Stimulated activated CD8-positive, alpha-beta memory T cell treated with anti-CD3 and anti-CD28 coated beads, Interleukin-2, amount 100 ng/mL, for 1 hour (primary cell): ENCODE measurements at places on chromosomes 4 and X.

DNA sequence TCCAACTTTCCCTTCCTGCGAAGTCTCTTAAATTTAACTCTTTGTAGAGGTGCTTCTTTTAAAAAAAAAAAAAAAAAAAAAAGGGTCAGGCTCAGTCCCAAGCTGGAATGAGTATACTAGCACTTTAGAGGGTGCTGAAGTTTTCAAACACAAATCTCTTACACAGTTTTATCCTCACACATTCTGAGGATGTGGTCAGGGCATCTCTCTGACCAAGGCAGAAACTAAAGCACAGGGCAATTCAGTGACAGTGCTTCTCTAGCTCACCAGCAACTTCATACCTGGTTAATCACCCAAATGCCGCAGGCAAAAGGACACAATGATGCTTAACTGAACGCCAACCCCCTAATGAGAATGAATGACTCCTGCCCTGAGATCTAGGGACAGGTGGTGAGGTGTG, 9.8 kb upstream of the PGM2 start:
- no peak for DNase-seq

DNA sequence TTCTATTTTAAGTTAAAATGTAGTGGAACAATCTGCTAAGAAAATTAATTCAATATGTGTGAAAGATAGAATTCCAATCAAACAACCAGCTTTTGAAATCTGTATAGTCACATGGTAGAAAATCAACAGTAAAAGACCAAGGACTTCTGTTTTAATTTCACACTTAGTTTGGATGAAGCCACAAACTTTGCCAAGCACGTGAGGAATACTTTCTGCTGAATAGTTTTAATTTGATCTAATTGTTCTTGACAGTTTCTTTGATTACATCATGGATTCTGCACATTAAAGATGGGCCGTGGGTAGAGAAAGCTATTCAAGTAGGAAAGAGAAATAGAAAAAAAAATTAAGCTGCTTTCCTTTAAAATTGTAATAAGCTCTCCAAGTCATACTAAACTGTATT, 137.9 kb upstream of the FAM241A start:
- DNase-seq, result no peak

DNA sequence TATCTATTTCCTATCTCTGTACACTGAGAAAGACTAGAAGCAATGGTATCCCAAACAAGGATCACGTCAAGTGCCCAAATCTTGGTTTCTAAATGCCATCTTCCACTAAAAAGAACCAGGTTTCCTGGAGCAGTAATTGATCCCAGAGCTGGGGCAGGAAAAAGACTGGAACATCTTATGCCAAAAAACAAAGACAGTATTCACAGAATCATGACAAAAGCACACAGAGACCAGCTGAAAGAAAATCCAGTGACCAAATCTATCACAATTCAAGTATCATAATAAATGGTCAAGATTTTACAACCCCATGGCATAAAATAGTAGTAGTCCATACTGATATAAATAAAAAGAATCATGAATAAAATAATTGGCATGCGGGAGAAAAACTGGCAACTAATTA, 44.9 kb downstream of the CENPC start:
- DNase-seq, result no peak

DNA sequence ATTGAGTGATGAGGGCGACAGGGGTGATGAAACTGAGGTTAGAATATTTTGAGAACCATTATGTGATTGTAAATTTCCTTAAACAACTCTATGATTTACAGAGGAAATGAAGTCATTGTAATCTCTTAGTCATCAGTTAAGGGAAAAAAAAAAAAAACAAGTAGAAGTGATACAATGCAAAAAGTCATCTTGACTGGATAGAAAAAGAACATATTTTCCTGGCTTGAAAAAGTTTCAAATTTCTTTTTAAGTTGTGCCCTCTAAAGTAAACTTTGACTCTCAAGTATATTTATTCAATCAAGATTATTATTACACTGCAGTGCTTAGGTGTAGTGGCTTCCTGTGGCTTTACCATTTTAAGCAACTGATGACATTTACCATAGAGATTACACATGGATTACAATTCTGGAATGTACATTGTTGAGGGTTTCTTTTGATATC, 40.6 kb downstream of the GABRB1 start:
- no peak for DNase-seq

GRCh38 chr4:98516441-98517217, 141.8 kb downstream of the TSPAN5 start:
- DNase-seq, result no peak

DNA sequence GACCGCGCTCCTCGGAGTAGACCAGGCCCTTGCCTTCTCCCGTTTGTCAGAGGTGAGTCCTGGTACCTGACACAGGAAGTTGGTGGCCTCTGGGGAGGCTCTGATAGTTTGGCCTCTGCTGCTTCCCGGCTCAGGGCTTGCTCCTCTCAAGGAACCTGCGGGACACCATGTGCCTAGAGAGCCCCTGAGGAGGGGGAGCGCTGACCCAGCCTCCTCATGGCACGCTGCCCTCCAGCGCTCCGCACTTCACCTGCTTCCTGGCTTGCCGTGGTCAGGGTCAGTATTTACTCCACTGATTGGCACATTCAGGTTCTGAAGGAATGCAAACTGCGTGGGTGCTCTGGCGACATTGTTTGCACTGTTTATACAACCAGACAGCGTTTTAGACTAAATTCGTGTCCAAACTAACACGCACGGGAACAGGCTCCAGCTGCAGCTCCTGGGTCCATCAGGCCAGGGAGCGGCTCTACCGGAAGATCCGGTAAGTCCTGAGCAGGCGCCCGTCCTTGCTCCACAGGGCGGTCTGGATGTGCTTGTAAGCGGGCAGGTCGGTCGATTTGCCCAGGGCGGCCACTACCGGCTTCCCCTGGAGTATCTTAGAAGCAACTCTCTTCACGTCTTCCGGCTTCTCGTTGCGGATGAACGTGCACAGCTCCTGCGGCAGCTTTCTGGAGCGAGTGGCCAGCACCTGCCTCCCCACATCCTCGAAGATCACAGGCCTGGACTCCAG, 121.6 kb upstream of the GRID2 start:
- no peak for DNase-seq

- DNase-seq, result no peak
These were observed 25.3 kb upstream of the NWD2 start for GRCh38 chr4:37219242-37219641.

DNA sequence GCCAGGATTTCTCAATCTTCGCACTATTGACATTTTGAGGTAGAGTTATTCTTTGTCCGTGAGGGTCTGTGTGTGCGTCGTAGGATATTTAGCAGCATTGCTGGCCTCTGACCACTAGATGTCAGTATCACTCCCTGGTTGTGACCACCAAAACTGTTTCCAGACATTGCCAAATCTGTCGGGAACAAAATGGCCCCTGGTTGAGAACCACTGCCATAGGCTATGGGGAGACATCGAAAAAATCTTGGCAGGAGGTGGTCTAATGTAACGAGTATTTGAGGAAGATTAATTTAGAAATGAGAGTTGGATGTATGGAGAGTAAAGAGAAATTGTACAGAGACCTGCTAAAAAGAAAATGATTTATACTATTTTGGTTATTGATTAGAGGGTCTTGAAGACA, 108.4 kb downstream of the DOCK11 start:
- DNase-seq, result peak; percentile 1
